ENCODE measurements at places on chromosomes 2 and 18. TPM values are rescaled to one million over a fixed set of nuclear protein-coding genes. Genes with fewer than 3 reads are reported as not detected.

DNA sequence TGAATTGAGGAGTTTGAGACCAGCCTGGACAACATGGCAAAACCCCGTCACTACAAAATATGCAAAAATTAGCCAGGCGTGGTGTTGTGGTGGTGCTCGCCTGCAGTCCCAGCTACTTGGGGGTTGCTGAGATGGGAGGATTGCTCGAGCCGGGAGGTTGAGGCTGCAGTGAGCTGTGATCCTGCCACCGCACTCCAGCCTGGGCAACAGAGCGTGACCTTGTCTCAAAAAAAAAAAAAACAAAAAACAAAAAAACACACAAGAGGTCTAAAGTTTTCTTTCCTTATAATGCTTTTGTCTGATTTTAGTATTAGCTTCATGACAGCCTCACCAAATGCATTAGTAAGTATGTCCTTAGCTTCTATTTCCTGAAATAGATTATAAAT, 43.1 kb downstream of the VPS54 start:
- H3K27me3 ChIP-seq = no peaks in the 10 kb centered on the region
- no peak overlapping the region for H3K27ac ChIP-seq
- peaks cover 12% of the 10 kb centered on the region for H3K36me3 ChIP-seq
- no peak overlapping the region for H3K4me3 ChIP-seq
- no peak for DNase-seq

The TEX44 gene
- not detected for total RNA-seq

GRCh38 chr2:173963323-173963816, 1.8 kb downstream of the SP3 start:
- H3K4me3 ChIP-seq = peak overlapping the region; percentile 71
- H3K4me1 ChIP-seq = peaks cover 3% of the 10 kb centered on the region
- H3K36me3 ChIP-seq = no peaks in the 10 kb centered on the region
- peak overlapping the region; percentile 92 for H3K27ac ChIP-seq
- DNase-seq = peak; percentile 53

The AGXT gene
- total RNA-seq = not detected

The CRYBA2 gene
- total RNA-seq = not detected

Measured in spinal cord (tissue), 10 donors.